ENCODE measurements at places on chromosomes 16 and 17. TPM values are rescaled to one million over a fixed set of nuclear protein-coding genes. Genes with fewer than 3 reads are reported as not detected.

DNA sequence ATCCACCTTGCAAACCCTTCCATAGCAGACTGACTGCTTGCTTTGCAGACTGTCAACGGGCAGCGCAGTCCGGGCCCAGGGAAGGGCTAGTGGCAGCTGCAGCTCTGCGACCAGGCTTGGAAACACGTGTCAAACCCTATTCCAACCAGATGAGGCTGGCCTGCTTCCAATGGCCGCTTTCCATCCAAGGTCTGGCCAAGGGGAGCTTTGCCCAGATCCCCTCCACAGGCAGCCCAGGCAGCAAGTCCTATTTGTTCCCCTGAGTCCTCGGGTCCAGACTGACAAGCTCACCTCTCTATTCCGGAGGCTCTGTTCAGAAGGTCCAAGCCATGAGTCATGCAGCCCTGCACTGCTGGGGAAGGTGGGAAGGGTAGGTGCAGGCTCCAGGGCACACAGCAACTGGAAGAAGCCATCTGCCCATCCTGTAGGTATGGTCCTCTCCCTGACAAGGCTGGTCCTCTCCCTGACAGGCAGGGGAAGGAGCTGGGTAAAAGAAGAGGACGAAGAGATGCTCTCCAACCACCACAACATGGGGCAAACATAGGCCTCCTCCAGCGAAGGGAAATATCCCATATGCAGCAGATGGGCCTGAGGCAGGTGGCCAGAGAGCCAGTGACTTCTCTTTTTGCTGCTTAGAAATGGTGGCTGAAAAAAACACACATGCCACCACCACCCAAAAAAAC, 22.6 kb upstream of the AXIN2 start:
- DNase-seq, result no peak

- no peak for DNase-seq
These were observed 53.8 kb upstream of the MTMR4 start for GRCh38 chr17:58568044-58568799.

Gene AGRP
- polyA plus RNA-seq, result not detected

GRCh38 chr17:79993390-79994227, 42.1 kb downstream of the TBC1D16 start:
- peak; percentile 3 for DNase-seq

- DNase-seq, result peak; percentile 94
These were observed 7.7 kb downstream of the CDH1 start for GRCh38 chr16:68744744-68745280.

Gene ZP2
- not detected for polyA plus RNA-seq

Gene ITGAX
- 0.25 TPM for polyA plus RNA-seq

DNA sequence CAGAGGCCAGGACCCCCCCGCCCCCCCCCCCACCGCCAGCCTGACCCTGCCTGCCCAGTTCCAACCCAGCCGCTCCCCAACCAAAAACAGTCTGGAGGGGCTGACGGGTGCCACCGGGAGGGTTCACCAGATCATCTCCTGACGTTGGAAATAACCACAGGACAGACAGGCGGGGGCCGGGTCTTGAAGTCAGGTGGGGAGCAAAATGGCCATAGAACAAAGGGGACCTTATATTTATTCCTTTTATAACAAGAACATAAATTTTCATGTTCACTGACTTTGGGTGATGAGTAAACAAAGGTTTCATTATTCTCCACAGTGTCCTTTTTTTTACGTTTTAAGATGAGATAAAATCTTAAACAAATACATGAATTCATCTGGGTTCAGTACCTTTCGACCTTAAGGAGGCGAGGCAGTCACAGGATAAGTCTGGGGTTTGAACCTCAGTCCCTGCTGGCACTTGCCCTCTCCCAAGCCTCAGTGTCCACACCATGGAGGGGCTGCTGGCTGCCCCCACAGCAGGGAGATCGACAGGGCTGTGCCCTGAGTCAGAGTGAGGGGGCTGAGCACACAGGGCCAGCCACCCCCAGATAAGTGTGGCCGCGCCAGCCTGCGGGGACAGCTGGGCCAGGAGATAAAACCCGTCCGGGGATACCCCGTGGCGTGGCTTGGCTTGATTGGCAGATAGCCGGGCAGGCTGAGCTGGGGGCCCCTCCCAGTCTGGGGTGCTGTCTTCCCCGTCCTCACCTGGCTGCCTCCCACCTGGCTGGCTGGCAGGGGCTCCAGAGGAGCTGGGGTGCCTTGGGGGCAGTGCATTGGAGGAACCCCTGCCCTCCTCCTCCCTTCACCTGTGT, 15.0 kb downstream of the SLC7A5 start:
- DNase-seq, result peak; percentile 87

Gene NAGPA
- 7.6 TPM for polyA plus RNA-seq

DNA sequence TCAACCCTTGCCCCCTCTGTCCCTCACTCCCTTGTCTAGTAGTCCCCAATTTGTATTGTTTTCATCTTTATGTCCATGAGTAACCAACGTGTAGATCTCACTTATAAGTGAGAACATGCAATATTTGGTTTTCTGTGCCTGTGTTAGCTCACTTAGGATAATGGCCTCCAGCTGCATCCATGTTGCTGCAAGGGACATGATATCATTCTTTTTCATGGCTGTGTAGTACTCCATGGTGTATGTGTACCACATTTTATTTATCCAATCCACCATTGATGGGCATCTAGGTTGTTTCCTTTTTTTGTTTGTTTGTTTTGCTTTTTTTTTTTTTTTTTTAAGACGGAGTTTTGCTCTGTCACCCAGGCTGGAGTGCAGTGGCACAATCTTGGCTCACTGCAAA, 63.0 kb upstream of the HS3ST4 start:
- no peak for DNase-seq

- DNase-seq, result peak; percentile 68
These were observed 10.4 kb downstream of the MILR1 start for GRCh38 chr17:64459284-64459747.

Gene USP43
- 3.7 TPM for polyA plus RNA-seq

GRCh38 chr16:57271867-57272495, 12.5 kb downstream of the PLLP start:
- DNase-seq, result no peak

DNA sequence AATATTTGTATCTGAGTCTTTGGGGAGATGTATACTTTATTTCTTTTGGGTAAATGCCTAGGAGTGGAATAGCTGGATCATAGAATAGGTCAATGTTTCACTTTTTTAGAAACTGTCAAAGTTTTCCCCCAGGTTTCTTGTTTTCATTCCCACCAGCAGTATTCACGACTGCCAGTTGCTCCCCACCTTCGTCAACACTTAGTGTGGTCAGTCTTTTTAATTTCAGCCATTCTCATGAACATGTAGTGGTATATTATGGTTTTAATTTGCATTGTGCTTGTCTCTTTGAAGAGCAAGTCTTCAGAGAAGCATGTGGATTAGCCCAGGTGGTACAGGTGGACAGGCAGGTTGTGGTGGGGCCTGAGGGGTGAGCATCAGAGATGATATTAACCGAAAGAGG, 53.8 kb downstream of the TEKT5 start:
- no peak for DNase-seq

- DNase-seq, result no peak
These were observed 86.9 kb downstream of the SEC14L1 start for GRCh38 chr17:77227461-77228240.

- no peak for DNase-seq
These were observed 39.7 kb downstream of the PSME3IP1 start for GRCh38 chr16:57146040-57146647.

DNA sequence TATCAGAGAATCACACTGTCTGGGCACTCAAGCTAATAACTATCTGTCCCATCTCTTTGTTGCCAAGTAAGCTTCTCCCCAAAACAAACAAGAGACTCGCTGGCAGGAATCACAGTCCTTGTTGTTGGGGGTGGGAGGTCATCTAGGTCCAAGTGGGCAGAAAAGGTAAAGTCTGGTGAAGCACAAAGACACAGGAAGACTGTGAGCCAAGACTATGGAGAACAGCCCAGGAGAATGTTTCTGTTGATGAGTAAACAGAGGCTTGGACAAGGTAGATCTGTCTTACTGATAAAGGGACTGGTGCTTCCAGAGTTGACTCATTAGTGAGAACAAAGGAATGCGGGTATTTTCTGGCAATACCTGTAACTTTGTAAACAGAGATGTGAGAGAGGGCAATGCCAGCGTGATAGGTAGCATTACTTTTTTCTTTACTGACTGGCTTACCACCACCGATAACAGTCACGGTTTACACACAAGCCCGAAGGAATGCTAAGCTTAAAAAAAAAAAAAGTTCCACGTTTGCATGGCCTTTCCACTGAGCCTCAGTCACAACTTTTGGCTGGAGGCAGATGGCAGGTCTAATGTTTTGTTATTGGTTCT, 11.5 kb upstream of the MMD start:
- peak; percentile 97 for DNase-seq

GRCh38 chr16:10945065-10945787, 862 bp downstream of the CLEC16A start:
- no peak for DNase-seq

DNA sequence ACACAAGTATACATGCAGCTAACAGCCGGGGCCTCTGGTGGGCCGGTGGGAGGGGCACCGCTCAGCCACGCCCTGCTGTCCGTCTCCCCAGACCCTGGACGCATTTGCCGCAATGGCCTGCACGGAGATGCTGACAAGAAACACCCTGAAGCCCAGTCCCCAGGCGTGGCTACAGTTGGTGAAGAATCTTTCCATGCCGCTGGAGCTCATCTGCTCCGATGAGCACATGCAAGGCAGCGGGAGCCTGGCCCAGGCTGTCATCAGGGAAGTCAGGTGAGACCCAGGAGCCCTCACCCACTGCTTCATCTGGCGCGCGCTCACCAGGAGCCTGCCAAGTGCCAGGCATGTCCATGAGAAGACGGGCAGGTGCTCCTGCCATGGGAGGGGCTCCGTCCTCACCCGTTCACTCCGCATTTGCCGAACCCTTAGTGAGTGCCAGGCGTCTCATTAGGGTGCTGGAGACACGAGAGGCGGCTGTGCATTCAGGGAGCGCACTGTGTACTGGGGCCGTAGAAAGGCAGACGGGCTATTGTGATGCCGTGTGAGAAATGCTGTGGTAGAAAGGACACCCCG, 51.4 kb upstream of the ENDOV start:
- no peak for DNase-seq

GRCh38 chr16:947255-947921, 23.4 kb downstream of the LMF1 start:
- no peak for DNase-seq

Gene TEKT3
- polyA plus RNA-seq, result not detected

- no peak for DNase-seq
These were observed 1.4 kb upstream of the SLX4 start for GRCh38 chr16:3612510-3613466.

DNA sequence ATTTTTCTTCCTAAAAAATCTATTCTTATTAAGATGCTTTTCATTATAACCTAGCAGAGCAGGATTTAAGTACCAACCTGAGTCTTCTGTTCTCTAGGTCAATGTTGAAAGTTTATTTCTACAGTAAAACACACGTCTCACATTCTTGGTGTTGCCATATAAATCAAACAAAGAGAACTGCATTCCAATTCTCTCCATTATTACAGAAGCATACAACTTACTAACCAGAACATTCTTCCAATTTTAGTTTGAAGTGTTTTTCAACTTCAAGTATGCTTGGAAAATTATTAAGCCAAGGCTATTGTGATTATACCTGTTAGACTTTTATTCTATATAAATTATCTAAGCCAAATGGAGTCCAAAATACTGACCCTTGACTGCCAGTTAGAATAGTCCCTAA, 110.4 kb upstream of the PMFBP1 start:
- no peak for DNase-seq

- no peak for DNase-seq
These were observed at the start of gene CCDC154 for GRCh38 chr16:1443980-1444729. Gene CCDC154 (minus strand): TSS chr16:1444556. CDS start chr16:1444322, 234 bp downstream.

Gene DHRS7C
- not detected for polyA plus RNA-seq

DNA sequence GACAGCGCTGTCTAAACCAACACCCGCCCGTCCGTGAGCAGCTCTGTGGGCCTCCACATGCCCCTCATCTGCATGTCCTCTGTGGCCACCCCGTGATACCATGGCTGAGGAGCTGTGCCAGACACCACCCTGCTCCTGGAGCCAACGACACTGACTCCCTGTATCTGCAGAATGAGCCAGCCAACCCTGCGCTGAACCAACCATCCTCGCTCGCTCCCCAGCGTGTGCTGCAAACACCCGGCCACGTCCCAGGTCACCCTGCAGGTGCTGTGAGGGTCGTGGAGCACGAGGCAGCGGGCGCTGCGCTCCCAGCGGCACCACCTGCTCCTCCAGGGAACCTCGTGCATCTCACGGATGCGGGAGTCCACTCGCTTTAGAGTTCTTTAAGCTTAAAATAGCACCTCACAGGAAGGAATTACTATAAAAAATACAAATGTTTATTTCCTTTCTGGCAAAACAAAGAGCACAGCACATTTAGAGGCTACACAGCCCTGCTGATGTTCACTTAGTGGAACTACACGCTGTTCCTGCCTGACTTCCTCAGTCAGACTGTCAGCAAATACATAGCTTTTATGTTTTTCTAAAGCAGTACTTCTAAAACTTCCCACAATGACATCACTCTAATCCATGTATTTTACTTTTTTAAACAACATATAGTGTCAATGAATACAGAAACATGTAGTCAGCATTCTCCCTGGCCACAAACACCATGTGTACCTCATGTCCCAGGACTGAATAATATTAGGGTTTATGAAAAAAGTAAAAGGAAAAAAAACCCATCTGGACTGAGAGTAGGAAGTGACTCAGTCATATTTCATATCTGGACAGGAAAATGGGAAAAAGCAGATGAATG, 43.5 kb downstream of the MAP1LC3B start:
- DNase-seq, result peak; percentile 66

DNA sequence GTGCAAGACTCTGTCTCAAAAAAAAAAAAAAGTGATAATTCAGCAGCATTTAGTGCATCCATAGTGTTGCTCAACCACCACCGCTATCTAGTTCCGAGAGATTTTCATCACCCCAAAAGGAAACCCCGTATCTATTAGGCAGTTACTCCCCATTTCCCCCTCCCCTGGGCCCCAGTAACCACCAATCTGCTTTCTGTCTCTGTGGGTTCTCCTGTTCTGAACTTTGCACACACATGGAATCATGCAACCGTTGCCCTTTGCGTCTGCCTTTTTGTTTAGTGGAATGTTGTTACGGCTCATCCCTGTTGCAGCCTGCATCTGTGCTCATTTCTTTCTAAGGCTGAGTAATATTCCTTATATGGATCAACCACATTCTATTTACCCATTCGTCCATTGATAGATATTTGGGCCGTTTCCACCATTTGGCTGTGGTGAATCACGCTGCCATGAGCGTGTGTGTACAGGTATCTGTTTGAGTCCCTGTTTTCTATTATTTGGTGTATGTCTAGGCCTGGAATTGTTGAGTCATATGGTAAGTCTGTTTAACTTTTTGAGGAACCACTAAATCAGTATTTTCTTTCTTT, 8.7 kb upstream of the SYNGR2 start:
- DNase-seq, result peak; percentile 99

DNA sequence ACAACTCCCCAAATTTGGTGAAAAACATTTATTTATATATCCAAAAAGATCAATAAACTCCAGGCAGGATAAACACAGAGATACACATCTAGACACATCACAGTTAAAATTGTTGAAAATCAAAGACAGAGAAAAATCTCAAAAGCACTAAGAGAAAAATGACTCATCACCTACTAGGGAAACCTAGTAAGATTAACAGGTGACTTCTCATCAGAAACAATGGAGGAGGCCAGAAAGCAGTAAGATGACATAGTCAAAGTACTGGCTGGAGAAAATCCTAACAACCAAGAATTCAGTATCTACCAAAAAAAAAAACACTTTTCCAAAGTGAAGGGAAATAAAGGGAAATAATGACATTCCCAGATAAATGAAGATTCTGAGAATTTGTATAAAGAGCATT, 33.8 kb downstream of the ULK2 start:
- DNase-seq, result peak; percentile 8

- no peak for DNase-seq
These were observed 529.7 kb downstream of the WWOX start for GRCh38 chr16:78629173-78629572.

- no peak for DNase-seq
These were observed 1.0 kb upstream of the SLC12A4 start for GRCh38 chr16:67969254-67970039.

Measured in mammary epithelial cell (primary cell).